Cerebellar nuclear complex (tissue), 1 donor: ENCODE measurements at places on chromosomes 6 and 20.

DNA sequence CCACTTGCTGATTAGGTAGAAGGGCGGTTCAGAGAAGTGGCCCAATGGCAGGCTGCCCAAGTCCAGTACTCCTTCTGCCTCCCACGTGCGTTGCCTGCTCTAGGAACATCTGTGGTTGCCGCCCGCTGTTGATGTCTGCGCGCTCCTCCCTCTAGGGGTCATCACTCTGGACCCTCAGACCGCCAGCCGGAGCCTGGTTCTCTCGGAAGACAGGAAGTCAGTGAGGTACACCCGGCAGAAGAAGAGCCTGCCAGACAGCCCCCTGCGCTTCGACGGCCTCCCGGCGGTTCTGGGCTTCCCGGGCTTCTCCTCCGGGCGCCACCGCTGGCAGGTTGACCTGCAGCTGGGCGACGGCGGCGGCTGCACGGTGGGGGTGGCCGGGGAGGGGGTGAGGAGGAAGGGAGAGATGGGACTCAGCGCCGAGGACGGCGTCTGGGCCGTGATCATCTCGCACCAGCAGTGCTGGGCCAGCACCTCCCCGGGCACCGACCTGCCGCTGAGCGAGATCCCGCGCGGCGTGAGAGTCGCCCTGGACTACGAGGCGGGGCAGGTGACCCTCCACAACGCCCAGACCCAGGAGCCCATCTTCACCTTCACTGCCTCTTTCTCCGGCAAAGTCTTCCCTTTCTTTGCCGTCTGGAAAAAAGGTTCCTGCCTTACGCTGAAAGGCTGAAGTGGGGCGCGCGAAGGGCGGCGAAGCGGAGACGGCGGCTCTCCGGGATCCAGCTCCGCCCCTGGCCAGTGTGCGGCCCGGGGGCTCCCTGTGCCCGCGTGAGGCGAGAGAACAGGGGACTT, 8.5 kb downstream of the TRIM15 start:
- no peak for DNase-seq

GRCh38 chr6:135627092-135627715, 129.7 kb upstream of the AHI1 start:
- no peak for DNase-seq

- DNase-seq = no peak
Observed at GRCh38 chr6:6008089-6008647, 1.4 kb upstream of the NRN1 start.

- no peak for DNase-seq
Observed at GRCh38 chr6:129867403-129867802, 6.3 kb upstream of the TMEM244 start.

- no peak for DNase-seq
Observed at GRCh38 chr20:3190681-3191111, 13.8 kb downstream of the DDRGK1 start.

- DNase-seq = no peak
Observed at GRCh38 chr6:22732176-22732970, 163.0 kb downstream of the HDGFL1 start.
